Inflammatory macrophage treated with lipopolysaccharide for 4 hours (primary cell): ENCODE measurements at places on chromosomes 7 and 10.

DNA sequence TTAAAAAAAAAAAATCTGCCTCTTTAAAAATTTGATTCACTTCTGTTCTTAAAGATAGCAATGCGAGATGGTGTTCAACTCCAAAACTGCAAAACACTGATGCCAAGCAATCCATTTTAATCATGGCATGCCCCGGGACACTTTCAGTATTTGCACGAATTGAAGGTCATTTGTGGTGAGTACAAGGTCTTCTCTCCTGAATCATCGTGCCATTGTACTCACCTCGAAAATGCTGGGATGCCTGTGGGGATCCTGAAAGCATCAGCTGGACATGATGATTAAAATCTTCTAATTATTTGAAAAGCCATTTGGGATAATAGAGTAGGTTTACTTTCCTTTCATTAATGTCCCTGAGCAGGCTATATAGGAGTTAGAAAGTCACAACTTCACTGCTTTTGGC lies 125.1 kb upstream of the NRP1 start:
- no peak for DNase-seq

GRCh38 chr7:67306331-67306730 lies 309.7 kb downstream of the TYW1 start:
- DNase-seq = peak; percentile 66

- DNase-seq = no peak
These were observed 157.6 kb downstream of the GRK5 start for GRCh38 chr10:119364645-119365600.

DNA sequence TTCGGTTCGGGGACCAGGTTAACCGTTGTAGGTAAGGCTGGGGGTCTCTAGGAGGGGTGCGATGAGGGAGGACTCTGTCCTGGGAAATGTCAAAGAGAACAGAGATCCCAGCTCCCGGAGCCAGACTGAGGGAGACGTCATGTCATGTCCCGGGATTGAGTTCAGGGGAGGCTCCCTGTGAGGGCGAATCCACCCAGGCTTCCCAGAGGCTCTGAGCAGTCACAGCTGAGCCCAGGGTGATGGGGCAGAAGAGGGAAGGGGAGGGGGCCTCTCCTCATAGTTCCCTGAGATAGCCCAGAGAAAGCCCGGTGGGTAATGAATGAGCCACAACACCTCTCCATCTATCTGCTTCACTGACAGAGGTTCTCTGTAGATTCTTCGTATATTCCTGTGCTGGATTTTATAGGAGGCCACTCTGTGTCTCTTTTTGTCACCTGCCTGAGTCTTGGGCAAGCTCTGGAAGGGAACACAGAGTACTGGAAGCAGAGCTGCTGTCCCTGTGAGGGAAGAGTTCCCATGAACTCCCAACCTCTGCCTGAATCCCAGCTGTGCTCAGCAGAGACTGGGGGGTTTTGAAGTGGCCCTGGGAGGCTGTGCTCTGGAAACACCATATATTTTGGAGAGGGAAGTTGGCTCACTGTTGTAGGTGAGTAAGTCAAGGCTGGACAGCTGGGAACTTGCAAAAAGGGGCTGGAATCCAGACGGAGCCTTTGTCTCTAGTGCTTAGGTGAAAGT lies 16.4 kb downstream of the PRSS2 start:
- no peak for DNase-seq

- no peak for DNase-seq
These were observed 10.9 kb downstream of the MMRN2 start for GRCh38 chr10:86946213-86947155.

GRCh38 chr7:53218730-53219504 lies 183.5 kb downstream of the POM121L12 start:
- DNase-seq = no peak

- DNase-seq = no peak
These were observed 22.6 kb downstream of the CUTC start for GRCh38 chr10:99754670-99755069.

GRCh38 chr10:75525067-75525466 lies 93.6 kb downstream of the LRMDA start:
- DNase-seq = no peak

GRCh38 chr7:128191136-128191844 lies 49.8 kb upstream of the LEP start:
- DNase-seq = no peak

GRCh38 chr7:139744768-139745677 lies 32.8 kb downstream of the HIPK2 start:
- no peak for DNase-seq

DNA sequence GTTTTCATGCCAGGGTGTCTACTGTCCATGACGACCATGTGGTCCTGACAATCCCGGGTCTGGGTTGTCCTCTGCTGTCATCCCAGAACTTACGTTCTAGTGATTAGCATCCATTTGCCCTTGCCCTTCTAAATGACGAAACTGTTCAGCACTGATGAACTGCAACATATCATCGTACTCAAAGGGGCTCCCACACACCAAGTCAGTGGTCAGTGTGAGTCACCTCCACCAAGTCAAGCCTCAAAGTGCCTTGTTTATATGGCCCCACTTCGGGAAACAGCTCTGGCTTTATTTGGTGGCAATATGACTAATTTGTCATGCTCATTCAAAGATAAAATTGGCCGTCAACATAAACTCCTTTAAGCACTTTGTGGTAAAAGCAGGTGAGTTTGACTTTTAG lies 110.7 kb downstream of the FRMD4A start:
- no peak for DNase-seq

DNA sequence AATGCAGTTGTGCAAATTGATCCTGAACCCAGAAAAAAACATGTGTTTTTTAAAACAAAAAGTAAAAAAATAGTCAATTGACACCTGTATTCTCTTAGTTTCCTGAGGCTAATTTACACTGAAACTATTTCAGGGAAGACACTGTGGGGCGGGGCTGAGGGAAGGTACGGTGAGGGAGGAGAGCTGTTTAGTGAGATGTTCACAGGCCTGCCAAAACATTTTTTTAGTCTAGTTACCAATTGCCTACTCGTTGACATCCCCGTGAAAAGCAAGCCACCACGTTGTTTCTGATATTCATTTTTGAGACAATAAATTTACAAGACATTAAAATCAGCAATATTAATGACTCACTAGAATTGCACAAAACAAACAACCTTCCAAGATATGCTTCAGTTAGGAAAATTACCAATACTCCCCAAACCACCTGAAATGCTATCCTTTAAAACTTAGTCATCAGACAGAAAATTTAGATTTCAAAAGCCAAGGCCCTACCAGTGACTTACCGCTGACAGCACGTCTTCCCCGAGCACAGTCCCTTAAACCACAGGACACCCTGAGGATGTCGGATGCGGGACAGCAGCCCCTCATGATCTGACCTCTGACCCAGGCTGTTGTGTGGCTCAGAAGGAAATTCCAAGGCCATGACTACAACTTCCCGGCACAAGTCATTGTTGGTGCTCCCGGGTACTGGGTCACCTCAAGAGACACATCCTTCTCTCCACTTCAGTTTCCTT lies 279.2 kb downstream of the PRPF18 start:
- no peak for DNase-seq

GRCh38 chr7:36280840-36281812 lies 108.5 kb upstream of the ANLN start:
- peak; percentile 95 for DNase-seq

DNA sequence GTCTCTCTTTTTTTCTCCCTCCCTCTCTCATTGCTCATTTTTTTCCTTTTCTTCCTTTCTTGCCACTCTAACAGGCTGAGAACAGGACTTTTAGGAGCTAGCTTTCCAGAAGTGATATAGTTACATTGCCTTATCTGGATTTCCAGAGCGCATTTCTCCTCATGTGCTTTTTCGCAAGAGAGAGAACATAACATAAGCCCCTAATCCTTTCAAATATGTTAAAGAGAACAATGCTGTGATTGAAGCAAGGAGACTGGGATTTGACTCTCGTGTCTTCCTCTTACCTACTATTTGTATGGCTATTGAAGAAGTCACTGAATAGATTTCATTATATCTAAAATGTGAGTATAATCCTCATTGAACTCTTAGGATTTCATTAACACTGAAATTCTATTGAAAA lies 101.2 kb upstream of the PRPS1L1 start:
- DNase-seq = no peak

GRCh38 chr7:99106411-99106810 lies 37.5 kb downstream of the SMURF1 start:
- DNase-seq = no peak

GRCh38 chr7:127831318-127832219 lies 179.6 kb downstream of the SND1 start:
- no peak for DNase-seq

GRCh38 chr7:1225441-1226185 lies 7.1 kb upstream of the UNCX start:
- peak; percentile 7 for DNase-seq

DNA sequence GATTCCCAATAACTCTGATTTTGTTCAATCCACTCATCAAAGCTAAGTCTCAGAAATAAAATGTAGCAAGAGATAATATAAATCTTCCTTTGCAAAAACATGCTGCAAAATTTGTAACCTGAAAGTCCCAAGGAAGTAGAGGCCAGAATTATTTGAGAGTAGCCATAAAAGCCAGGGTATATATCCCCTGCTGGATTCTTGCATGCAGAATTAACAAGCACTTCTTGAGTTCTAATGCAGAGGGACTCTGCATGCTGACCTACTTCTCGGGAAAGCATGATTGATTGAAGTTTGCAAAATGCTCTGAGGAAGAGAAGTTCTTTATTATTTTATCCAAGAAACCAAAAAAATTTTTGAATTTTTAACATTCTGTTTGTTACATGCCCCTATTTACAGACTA lies 121.6 kb downstream of the THSD7A start:
- no peak for DNase-seq

DNA sequence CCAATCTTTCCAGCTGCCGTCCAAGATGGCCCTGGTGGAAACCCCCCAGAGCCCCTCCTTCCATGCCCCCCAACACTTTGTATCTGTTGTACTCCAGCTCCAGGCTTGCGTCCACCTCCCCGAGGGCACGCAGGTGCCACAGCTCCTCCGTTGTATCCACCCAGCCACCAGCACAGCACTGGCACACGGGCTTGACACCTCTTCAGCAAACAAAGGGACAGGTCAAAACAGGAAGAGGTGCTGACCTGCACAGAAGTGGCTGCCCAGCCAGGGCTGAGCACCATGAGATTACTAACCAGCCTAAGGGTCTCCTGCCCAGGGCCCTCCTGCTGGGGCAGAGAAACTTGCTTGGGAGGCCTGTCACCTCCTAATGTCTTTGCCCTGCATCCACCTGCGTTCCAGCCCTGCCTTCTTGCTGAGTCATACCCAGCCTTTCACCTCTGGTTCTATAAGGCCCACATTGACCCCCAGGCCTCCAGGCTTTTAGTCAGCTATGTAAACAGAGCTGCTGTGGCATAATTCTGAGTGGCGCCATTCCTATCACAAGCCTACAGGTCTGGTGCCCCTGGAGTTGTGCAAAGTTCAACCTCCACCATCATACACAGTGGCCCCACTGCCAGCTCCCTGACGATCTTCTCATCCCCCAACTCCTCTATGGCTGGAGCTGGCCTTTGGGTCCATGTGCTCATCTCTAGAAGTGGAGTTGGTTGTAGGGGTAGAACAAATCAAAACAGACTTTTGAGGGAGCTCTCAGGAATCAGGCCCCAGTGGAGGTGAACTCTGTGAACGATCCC lies 20.9 kb downstream of the SLC29A3 start:
- no peak for DNase-seq

- DNase-seq = no peak
These were observed 554.7 kb downstream of the SORCS3 start for GRCh38 chr10:105195831-105196230.

DNA sequence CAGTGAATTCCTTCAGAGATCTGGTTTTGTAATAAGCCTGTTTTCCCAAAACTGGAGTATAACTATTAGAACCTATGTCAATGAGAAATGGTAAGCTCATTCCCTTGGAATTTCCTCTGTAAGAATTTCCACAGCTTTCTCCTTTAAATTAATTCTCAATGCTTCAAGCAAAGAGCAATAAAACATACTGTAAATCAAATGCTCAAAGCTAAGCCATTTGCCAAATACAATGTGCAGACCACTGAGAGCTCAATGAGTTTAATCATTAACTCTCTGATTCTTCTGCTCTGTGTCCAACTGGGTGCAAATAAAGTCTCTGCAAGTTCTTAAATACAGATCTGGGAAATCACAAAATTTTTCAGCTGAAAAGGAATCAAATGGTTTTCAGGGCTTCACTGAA lies 227.6 kb upstream of the IMMP2L start:
- DNase-seq = no peak

DNA sequence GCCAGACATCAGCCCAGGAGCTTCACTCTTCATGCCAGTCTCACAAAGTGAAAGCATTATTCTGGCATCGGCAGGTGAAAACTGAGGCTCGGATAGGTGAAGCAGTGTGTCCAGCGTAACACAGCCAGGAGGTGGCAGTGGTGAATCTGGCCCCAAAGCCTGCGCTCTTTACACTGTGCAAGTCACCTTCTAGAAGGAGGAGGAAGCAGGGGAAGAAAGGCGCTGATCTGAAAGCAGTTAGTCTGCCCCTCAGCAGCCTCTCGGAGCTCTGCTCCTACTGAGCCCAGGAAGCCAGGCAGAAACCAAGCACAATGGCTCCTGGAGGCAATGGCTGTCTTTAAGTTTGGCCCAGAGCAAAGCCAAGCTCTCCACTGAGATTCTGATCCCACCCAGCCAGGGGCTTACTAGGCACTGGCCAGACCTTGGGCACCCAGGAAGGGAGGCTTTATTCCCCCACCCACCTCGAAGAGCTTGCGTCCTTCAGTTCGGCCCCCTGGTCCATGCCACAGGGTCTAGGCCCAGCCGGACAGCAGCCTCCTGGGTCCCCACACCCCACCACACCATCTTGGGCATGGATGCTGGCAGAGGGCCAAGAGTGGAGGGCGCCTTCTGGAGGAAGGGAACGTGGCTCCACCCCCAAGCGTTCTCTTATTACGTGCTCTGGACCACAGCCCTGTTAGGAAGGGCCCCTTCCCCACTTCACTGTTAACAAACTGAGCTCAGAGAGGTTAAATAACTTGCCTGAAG lies 104.5 kb downstream of the GRID1 start:
- peak; percentile 3 for DNase-seq

DNA sequence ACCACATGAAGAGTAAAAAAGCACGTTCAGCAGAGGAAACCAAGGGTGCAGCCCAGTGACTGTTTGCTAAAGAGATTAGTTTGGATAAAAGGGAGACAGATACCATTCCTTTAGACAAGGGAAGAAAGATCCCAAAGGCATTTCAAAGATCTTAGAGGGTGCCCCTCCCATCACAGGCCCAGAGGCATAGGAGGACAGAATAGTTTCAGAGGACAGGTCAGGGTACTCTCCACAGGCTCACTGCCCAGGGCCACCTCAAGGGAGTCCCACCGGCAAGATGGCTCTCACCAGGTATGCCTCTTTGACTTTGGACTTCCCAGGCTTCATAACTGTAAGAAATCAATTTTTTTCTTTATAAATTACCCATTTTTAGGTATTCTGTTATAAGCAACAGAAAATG lies 4.7 kb upstream of the TCTN3 start:
- DNase-seq = no peak

GRCh38 chr10:4807761-4808507 lies 18.1 kb upstream of the AKR1E2 start:
- peak; percentile 59 for DNase-seq
